ENCODE measurements at places on chromosomes 12 and 14. TPM values are rescaled to one million over a fixed set of nuclear protein-coding genes. Genes with fewer than 3 reads are reported as not detected.

Gene DIO3
- 1.0 TPM for total RNA-seq

Gene ARHGEF25
- total RNA-seq, result 40.0 TPM

Gene KIF26A
- total RNA-seq, result 2.0 TPM

Gene NFE2
- 0.17 TPM for total RNA-seq

Gene TSPAN19
- total RNA-seq, result not detected

Gene OR4K14
- not detected for total RNA-seq

Gene DAO
- total RNA-seq, result not detected

Gene GLIPR1
- 36.0 TPM for total RNA-seq

- no peaks in the 10 kb centered on the region for H3K36me3 ChIP-seq
- peaks cover 17% of the 10 kb centered on the region for H3K4me1 ChIP-seq
- DNase-seq, result peak; percentile 25
- H3K27me3 ChIP-seq, result peaks cover 35% of the 10 kb centered on the region
- H3K27ac ChIP-seq, result no peak within 1 kb of the TSS
- H3K4me3 ChIP-seq, result peak within 1 kb of the TSS; percentile 37
Measured at GRCh38 chr14:73237219-73237785, at the start of gene PAPLN. Gene PAPLN, plus strand, starts transcription at chr14:73237506. Its CDS starts 2,273 bp downstream, at chr14:73239779.

DNA sequence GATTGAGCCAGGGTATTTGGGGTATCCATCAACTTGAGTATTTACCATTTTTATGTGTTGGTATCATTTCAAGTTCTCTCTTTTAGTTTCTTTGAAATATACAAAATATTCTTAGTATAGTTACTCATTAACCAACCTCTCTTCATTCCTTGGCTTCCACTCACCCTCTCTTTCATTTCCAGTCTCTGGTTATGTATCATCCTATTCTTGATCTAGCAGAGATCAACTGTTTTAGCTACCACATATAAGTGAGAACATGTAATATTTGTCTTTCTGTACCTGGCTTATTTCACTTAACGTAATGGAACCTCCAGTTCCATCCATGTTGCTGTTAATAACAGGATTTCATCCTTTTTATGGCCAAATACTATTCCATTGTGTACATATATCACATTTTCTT, 86.9 kb downstream of the DACT1 start:
- no peak overlapping the region for H3K4me3 ChIP-seq
- peaks cover 2% of the 10 kb centered on the region for H3K4me1 ChIP-seq
- no peak overlapping the region for H3K27ac ChIP-seq
- H3K36me3 ChIP-seq, result no peaks in the 10 kb centered on the region

DNA sequence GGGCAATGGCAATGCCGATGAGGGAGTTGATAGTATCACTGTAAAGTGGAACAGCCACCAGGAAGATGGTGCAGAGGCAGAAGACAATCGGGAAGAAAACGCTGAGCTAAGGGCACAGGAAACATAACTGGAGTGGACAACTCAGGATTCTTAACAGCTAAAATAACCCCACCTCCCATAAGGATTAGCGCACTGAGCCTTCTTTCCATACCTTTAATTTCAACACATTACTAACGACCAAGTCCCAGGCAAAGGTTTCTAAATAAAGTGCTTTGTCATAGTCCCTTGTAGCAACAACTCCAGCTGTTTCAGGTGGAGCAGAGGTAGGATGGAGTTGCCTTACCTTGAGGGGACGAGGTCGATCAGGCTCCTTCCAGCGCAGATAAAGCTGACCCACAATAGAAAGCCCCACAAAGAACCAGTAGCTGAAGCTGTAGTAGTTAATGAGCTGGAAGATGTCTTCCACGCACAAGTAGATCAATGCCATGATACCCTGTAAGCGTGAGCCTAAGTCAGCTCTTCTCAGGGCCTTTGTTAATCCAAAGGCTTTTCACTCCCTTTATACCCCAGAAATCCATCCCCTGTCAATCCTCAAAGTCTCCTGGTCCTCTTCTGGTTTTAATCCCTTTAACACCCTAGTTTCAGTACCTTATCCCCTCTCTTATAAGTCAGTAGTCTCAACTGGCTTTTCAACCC, 7.7 kb downstream of the OXA1L start:
- no peak overlapping the region for H3K4me3 ChIP-seq
- no peaks in the 10 kb centered on the region for H3K27me3 ChIP-seq
- no peak overlapping the region for H3K27ac ChIP-seq
- no peaks in the 10 kb centered on the region for H3K4me1 ChIP-seq
- DNase-seq, result no peak
- H3K36me3 ChIP-seq, result peaks cover 13% of the 10 kb centered on the region

GRCh38 chr12:92726850-92727249, 24.1 kb downstream of the PLEKHG7 start:
- H3K27ac ChIP-seq, result no peak overlapping the region
- H3K4me1 ChIP-seq, result no peaks in the 10 kb centered on the region
- H3K36me3 ChIP-seq, result no peaks in the 10 kb centered on the region
- no peak for DNase-seq

GRCh38 chr14:65304963-65305362, 107.6 kb upstream of the FUT8 start:
- DNase-seq, result no peak
- H3K27ac ChIP-seq, result no peak overlapping the region
- H3K36me3 ChIP-seq, result no peaks in the 10 kb centered on the region

DNA sequence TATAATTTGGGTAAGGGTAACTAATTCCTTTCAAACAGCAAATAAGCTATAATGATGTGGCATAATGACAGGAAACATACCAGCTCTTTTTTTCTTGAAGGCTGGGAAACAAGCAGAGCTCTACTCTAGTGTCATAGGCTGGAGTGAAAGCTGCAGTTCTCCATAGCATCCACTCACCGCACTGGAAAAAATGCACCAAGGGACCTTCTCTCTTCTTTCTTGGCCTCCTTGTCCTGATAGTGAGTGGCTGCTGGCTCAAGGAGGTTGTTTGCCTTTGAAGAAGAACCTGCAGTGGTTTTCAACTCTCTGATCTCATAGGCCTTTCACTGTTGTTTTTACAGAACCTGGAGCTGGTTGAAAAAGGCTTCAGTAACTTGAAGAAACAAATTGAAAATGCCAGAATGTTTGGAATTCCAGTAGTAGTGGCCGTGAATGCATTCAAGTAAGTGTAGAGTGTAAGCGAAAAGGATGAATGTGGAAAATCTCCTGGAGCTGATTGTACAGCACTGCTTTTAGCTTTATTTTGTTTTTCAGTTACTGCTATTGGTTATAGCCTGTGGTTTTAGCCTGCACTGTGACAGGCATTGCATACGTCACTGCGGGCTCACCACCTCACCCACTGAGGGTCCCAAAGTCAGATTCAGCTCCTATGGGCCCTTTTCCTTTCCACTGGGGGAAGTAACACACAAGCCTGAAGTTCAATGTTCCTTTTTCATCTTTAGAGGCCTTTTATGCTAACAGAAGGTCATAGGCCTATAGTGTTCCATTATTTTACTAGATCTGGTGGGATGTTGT, 17.2 kb upstream of the AKAP5 start:
- DNase-seq, result peak; percentile 64
- peaks cover 2% of the 10 kb centered on the region for H3K4me1 ChIP-seq
- no peak overlapping the region for H3K27ac ChIP-seq

GRCh38 chr12:93798279-93799151, 121.3 kb downstream of the CRADD start:
- H3K27me3 ChIP-seq, result no peaks in the 10 kb centered on the region
- no peak overlapping the region for H3K4me3 ChIP-seq
- no peaks in the 10 kb centered on the region for H3K36me3 ChIP-seq
- DNase-seq, result no peak
- peaks cover 12% of the 10 kb centered on the region for H3K4me1 ChIP-seq
- H3K27ac ChIP-seq, result no peak overlapping the region

GRCh38 chr14:31717294-31718085, 156.3 kb downstream of the NUBPL start:
- H3K4me3 ChIP-seq, result no peak overlapping the region
- DNase-seq, result peak; percentile 2
- H3K27me3 ChIP-seq, result no peaks in the 10 kb centered on the region
- H3K27ac ChIP-seq, result no peak overlapping the region

DNA sequence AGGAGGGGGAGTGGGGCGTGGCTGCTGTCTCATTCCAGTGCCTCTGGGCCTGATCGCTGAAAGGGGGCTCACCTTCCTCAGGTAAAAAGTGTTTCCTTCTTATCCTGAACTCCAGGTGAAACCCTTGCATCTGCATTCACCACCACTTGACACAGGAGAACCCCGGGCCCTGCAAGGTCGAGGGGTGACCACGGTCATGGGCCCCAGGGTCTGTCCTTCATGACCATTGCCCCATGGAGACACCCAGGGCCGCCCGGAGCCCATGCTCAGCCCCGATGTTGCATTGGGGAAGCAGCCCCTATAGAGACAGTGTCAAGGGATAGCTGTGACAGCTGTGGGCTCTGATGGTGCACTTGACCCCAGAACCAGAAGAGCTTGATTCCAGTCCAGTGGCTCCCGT, 34.4 kb upstream of the DYNC1H1 start:
- no peak overlapping the region for H3K4me3 ChIP-seq
- peaks cover 11% of the 10 kb centered on the region for H3K4me1 ChIP-seq
- DNase-seq, result no peak
- H3K27ac ChIP-seq, result no peak overlapping the region

GRCh38 chr12:30330565-30330964, 365.1 kb downstream of the IPO8 start:
- no peak overlapping the region for H3K4me3 ChIP-seq
- no peaks in the 10 kb centered on the region for H3K36me3 ChIP-seq
- DNase-seq, result no peak
- H3K27me3 ChIP-seq, result no peaks in the 10 kb centered on the region
- H3K27ac ChIP-seq, result no peak overlapping the region
- no peaks in the 10 kb centered on the region for H3K4me1 ChIP-seq

DNA sequence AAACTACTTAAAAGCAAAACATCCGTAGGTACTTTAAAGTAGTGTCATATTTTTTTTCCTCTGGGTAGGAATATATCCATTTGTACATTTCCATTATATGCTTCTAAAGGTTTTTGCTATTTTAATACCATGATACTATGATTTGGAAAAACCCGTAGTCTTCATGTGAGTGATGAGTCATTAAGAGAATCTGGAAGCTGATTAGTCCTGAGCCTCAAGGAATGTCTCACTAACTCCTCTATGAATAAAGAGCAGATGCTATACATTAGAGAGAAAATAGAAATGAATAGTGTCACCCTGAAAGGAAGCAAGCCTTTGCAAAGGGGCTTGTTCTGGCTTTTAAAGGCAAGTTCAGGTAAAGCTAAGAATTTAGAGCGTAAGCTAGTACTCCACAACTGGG, 432.1 kb downstream of the CCDC91 start:
- no peak overlapping the region for H3K4me3 ChIP-seq
- no peaks in the 10 kb centered on the region for H3K36me3 ChIP-seq
- H3K27ac ChIP-seq, result no peak overlapping the region
- peak; percentile 19 for DNase-seq
- H3K27me3 ChIP-seq, result no peaks in the 10 kb centered on the region

GRCh38 chr12:68334132-68334531, 2.0 kb upstream of the MDM1 start:
- H3K27ac ChIP-seq, result no peak overlapping the region
- H3K4me1 ChIP-seq, result no peaks in the 10 kb centered on the region
- H3K36me3 ChIP-seq, result no peaks in the 10 kb centered on the region
- no peaks in the 10 kb centered on the region for H3K27me3 ChIP-seq
